ENCODE measurements at places on chromosomes 12 and 14.
A peak's percentile ranks its signal among the peaks of the same experiment; 100 is the strongest.

DNA sequence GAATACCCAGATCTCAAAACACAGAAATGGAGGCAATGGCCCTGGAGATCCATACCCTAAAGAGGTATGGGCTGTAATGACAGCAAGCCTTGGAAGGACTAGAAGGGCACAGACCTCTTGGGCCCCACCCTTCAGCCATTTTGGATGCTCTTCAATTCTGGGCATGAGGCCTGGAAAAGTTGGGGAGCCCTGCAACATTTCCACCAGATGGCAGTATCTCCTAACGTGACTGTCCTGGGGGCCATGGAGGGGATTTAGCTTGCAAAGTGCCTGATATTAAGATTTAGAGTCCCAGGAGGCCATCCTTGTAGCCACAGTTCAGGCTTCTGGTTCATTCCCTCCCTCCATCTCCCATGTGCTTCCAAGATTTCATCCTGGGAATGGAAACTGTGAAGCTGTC, 30.2 kb downstream of the KCNA5 start:
- DNase-seq, result no peak

- DNase-seq, result peak; percentile 84
Measured at GRCh38 chr14:100078997-100079725, 13.9 kb downstream of the EVL start.

DNA sequence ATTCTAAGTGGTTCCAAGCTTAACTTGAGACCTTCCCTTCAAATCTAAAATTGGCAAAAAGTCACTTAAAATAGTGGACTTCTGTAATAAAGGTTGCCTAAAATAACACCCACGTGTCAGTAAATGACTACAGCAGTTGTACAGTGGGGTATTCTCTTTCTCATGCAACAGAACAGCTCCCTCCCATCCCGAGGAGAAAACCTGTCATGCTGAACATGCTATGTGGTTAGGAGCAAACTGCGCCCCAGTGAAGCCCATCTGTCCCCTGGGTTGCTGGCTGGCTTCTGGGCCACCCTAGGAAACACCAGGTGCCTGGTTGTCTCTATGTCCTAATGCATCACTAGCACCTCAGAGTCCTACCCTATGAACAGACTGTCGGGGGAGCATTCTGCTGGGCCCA, 2.7 kb downstream of the BTBD6 start:
- no peak for DNase-seq

DNA sequence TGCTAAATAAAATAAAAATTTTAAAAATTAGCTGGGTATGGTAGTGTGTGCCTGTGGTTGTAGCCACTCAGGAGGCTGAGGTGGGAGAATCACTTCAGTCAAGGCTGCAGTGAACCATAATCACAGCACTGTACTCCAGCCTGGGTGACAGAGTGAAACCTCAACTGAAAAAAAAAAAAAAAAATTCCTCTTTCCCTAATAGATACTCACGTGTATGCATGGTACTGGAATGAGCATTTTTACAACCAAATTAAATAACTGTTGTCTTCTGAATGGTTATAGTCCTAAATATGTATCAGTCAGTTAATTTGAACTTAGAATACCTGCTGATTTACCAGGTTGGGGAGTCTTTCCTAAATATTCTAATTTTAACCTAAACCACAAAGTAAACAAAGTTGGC, 98.3 kb upstream of the ATF1 start:
- no peak for DNase-seq

DNA sequence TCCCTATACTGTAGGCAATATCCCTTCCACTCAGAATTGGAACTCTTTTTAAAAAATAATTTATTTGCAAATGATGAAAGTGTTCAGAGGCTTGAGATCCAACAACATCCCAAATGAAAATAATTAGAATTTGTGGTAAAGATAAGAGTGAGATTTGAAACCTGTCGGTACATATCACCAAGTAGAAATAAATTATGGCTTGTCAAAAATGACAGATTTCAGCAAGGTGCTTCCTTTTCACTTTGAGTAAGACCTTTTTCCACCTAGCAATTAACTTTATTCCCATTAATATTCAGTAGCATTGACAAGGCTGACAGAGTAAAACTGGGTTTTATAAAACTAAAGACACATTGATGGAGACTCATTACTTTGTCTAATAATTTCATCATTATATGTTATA, 107.7 kb upstream of the PRKD1 start:
- no peak for DNase-seq

DNA sequence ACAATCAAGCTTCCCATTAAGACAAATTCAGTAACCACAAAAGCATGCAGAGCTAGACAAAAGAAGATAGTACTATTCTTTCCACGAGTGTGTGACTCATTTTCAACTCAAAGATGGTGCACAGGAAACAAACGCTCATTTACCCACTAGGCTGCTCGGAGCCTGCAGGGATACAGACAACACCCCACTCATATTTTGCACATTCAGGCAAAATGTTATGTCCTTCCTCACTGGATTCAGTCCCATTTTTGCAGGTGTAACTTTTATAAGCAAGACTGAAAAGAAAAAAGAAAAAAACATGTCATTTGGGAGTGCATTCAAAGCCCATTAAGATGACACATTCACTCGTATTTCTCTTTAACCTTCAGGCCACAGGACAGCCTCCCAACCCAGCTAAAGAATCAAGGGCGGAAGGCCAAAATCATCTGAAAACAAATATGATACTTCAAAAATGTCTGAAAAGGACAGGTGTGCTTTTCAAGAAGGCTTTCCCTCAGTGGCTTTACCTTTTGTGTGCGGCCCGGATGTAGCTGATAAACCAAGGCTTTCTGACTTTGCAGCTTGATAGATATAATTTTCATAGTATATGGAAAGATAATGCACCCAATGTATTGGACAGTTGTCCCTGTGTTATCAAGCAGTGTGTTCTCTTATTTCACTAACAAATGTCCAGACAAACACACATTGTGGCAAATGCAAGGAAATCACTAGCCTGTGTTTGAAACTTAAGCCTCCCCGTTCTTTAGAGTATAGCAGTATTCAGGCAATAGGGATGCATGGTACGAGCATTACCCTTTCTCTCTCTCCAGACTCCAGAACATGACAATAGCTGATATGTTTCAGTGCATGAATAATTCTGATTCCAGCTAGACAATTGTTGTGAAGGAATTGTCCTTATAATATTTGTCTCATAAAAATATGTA, 147.8 kb upstream of the KRR1 start:
- DNase-seq, result no peak

- DNase-seq, result no peak
Measured at GRCh38 chr14:71776471-71777360, 155.5 kb upstream of the RGS6 start.

DNA sequence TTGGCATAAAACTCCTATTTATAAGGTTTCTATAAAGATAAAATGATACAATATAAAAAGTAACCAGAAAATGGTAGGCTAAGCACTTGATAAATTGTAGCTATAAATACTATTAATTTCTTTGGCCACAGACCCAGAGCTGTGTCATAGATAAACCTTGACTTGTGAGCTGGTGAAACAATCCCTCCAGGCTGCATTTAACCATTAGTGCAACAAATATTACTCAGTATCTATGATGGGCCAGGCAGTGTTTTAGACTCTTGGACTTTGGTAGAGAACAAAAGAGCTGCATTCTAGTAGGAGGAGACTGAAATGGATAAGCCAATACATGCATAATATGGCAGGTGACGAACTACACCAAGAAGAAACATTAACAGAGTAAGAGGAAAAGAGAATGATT, 178.1 kb downstream of the BTG1 start:
- DNase-seq, result no peak

- DNase-seq, result no peak
Measured at GRCh38 chr12:26172539-26172938, 22.8 kb upstream of the SSPN start.

DNA sequence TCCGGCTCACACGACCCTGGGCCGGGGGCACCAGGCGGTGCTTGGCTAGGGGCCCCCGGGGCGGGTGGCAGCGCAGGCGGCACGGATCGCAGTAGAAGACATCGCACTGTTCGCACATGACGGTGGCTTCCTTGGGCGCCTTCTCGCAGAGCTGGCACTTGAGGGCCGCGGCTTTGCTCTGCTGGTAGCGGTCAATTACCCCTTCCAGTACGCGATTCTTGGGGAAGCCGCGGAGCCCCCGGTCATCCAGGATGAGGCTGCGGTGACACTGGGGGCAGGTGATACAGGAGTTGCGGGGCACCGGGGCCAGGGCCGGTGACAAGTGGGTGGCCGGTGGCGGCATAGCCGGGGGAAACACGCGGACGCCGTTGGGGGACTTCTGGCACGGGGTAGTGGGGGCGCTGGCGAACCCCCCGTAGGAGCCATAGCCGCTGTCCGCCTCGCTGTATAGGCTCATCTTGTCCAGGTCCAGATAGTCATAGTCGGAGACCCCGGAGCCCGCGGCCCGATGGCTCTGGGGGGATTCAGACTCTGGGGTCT, 553 bp downstream of the TRIM9 start:
- peak; percentile 37 for DNase-seq

- no peak for DNase-seq
Measured at GRCh38 chr14:104293851-104294627, 155.7 kb downstream of the KIF26A start.

DNA sequence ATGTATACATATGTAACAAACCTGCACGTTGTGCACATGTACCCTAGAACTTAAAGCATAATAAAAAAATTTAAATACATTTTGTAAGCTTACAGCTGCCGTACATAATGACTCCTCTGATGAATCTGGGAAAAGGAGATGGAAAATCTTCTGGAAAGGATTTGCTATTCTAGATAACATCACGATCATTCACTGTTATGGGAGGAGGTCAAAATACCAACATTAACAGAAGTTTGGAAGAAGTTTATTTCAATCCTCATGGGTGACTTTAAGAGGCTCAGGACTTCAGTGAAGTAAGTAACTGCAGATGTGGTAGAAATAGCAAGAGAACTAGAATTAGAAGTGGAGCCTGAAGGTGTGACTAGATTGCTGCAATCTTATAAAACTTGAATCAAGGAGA, 172.2 kb downstream of the SLC16A7 start:
- DNase-seq, result no peak

- DNase-seq, result no peak
Measured at GRCh38 chr14:26339381-26339780, 258.5 kb downstream of the NOVA1 start.

GRCh38 chr12:57176846-57177245, 29.4 kb upstream of the LRP1-AS start:
- no peak for DNase-seq
